ENCODE measurements at places on chromosomes 1 and 21.
A peak's percentile ranks its signal among the peaks of the same experiment; 100 is the strongest.

DNA sequence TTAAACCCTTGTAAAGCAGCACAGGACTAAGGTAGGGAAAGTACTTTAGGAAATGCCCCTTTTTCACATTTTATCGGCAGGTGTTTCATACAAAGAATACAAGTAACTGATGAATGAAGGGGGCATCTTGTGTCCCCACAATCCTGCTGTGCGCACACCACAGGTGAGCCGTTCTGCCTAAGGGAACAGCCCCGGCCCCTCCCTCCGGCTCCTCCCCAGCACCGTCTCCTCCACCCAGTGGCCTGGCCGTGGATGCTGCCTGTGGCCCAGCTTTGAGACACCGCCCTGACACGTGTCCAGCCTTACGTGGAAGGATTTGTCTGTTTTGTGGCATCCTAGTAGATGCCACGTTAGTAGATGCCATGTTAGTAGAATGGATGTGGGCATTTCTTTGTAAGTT, 12.8 kb downstream of the FAAP20 start:
- DNase-seq, result no peak

GRCh38 chr1:10122926-10123325, 87.4 kb upstream of the KIF1B start:
- peak; percentile 91 for DNase-seq

GRCh38 chr1:10195570-10195969, 14.8 kb upstream of the KIF1B start:
- peak; percentile 69 for DNase-seq

DNA sequence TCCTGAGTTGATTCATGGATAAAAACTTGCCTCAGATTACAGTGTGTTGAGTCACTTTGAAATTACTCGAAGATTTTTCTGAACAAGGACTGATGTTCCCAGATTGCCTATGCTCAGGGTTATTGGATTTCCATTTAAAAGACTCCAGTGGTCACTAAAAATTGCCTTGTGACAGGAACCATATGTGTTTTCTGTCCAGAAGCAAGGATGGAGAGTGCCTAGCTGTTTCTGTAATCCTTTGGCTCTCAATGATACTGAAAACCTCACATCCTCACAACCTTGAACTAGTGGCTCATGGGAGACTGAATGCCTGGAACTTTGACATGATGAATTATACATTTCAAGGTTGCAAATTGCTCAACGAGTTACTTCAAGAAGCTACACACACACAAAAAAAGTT, 1271.8 kb downstream of the BRINP3 start:
- peak; percentile 17 for DNase-seq

- no peak for DNase-seq
Measured at GRCh38 chr1:45473302-45473701, 17.7 kb downstream of the TESK2 start.

DNA sequence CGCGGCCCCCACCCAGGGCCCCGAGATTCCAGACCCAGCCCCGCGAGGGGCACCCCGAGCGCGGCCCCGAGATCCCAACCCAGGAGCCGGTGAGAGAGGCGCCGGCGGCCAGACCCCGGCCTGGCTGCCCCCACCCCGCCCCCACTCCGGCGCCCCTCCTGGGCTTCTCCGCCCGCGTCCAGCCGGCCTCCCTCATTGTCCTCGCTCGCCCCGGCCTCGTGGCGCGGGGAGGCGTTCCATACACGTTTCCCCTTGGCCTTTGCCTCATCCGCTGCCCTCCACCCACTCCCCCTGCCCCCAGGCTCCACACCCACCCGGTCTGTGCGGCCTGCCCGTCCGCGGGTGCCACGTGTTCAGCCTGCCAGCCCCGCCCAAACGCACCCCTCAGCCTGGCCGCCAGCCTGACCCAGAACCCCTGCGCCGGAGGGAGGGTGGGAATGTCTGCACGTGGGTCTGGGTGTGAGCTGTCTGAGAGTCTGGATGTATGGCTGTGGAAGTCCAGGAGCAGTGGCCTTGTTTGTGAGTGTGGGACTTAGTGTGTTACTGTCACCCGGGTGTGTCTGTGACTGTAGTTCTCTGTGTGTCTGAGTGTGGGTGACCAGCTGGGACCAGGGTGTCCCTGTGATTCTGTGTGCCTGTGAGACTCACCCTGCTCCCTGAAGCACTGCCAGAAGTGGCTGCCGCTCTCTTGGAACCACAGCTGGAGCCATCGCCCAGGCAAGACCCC, 681 bp downstream of the B4GALT2 start:
- DNase-seq, result peak; percentile 67

DNA sequence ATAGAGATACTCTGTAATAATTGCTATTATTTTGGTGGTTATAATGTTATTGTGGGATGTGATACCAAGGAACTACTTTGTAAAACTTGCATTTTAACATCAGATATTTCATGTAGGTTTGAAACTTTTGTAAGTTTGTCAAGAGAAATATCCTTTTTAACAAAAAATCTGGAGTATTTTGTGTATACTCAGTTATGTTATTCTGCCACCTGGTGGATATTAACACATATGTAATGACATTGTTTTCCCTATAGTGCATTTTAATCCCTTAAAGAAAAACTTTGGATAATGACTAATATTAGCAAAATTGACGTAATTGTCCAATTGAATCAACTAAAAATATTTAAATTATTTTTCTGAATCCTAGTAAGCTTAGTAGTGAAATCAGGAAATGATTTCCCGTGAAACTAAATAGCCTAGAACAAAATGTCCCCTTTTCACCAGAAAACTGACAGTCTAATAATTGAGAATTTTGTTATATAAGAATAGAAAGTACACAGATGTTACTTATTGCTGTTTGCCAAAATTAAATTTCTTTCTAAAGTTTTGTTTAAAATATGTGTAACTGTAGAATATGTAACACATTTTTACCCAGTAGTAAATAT, 39.6 kb downstream of the KCTD3 start:
- no peak for DNase-seq

- no peak for DNase-seq
Measured at GRCh38 chr1:92091625-92092024, 11.5 kb downstream of the BTBD8 start.

DNA sequence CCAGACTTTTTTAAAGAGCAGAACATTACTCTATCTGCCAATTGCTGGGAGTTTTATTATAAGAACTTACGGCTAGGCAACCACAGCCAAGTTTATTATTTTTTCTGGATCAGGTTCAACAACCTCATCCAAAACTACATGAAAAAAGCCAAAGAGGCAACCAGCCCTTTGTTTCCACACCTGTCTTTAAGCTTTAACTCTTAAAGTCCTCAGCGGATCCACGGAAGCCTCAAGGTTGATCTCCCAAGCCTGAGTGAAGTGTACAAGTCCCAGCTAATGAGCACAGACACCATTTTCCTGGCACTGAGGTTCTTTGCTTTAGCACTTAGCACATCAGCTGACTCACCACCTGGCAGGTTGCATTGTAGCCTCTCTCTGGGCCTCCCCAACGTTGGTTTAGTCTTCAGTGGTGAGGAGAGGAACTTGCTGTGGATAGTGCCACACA, 143.1 kb downstream of the TGFBR3 start:
- DNase-seq, result peak; percentile 75

DNA sequence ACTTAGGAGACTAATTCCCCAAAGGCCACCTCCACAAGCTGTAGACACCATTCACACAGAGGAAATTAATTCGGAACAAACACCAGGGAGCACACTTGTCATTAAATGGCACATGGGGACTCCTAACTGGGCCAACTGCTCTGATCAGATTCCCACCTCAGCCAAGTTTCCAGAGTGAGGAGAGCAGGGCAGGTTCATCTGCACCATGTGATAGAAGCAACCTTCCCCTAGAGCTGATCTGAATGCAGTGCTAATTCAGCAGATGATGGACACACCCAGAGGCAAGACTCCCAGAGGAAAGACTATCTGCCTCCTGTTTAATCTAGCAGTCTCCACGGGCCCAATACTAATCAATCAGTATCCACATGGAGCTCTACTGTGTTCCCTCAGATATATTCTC, 147.0 kb downstream of the VAV3 start:
- DNase-seq, result no peak

DNA sequence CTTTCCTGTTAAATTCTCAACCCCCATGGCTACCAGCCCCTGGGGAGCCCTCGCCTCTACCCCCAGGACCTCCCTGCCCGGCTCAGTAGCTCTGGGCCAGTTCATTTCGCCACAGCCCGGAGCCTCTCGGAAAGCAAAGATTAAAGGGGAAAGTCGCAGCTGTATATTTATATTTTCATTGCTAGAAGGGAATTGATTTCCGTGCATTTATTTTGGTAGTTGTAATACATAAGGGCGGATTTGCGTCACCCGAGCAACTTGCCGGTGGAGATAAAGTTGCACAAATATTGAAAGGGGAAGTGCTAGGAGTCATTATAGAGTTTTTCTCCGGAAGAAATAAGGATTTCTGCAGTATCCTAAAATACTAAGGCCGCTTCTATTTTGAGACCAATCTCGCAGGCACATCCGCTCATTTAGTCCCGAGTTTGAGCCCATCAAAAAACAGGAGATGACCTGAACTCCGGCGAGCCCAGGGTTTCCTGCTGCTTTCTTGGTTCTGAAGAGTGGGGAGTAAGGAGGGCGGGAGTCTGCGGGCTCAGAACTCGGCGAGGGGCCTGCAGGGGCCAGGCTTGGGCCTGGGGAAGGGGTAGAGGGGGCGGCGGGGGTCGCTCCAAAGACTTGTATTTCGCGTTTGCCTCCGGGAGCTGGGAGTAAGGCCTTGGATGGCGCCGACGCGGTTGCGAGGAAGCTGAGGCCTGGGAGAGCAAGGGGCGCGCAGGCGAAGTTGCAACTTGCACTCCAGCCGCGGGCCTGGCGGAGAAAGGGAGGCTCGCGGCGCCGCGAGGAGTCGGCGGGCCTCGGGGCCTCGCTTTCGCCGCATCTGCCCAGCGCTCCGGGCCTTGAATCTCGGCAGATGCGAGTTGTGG, 2.5 kb upstream of the HLX start:
- peak; percentile 29 for DNase-seq

GRCh38 chr1:198903621-198904020, 264.8 kb downstream of the PTPRC start:
- DNase-seq, result no peak

- peak; percentile 24 for DNase-seq
Measured at GRCh38 chr1:188062456-188062855, 1233.7 kb downstream of the PLA2G4A start.

- DNase-seq, result no peak
Measured at GRCh38 chr1:151501474-151501873, 9.7 kb upstream of the CGN start.

DNA sequence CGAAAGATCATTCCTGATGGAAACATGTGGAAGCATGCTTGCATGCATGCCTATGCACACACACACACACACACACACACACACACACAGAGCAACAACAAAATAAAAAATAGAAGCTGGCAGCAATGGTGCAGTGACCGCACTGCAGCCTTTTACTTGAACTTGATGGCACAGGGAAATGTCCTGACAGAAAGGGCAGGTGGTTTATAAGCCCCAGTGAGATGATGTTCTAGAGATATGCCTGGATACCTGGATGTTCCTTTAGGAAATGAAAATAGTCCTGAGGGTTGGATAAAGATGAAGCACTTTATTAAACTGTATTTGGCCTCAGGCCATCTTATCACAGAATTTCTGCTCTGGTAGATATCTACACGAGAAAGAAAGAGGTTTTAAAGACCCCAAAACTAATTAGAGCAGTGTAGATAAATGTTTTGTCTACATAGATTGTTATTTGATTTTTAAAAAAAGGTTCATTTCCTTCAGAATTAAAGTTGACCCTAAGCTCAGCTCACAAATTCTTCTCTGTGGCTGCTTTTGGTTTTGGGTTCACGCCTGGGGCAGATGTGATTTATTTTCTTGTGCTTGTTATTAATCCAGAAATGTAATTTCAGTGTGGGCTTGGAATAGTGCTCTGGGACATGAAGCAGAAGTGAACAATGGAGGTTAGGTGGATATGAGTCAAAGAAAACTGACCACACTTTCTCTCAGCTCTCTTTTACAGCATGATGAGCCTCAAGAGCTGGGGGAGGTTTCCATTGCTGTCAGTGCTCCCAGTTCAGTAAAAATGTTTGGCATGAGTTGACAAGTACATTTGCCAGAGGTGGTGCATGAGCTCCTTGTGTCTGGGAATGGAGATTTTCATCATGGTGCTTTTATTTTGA, 22.9 kb downstream of the ADAM30 start:
- DNase-seq, result peak; percentile 78

GRCh38 chr21:45533846-45534635, 8.2 kb downstream of the SLC19A1 start:
- no peak for DNase-seq

DNA sequence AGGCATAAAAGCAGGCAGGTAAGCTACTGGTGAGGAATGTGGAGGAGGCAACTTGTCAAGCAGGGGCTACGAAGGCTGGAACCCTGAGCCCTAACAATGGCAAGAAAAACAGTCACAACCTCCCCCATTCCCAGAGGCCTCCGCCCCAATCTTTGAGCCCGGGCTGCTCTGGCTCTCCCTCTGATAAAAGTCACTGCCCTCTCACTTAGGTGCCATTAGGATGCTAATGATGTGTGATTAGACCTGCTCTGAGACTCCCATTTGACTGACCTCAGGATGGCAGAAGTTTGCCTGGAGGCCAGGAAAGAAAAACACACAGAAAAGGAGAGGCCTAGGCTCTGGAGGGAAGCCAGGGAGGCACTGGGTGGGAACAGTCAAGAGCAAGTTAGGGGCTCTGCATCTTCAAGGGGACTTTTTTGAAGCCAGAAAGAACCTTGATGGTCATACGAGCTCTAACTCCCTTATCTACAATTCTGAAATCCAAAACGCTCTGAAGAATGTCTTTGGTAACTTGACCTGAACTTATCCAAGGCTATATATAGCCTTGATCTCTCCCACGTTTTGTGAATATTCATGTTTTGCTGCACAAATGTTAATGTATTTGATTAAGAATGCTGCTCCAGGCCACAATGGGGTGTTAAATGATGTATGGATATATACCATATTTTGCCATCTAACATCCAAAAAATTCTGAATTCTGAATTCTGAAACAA, 98.9 kb downstream of the TRABD2B start:
- no peak for DNase-seq

DNA sequence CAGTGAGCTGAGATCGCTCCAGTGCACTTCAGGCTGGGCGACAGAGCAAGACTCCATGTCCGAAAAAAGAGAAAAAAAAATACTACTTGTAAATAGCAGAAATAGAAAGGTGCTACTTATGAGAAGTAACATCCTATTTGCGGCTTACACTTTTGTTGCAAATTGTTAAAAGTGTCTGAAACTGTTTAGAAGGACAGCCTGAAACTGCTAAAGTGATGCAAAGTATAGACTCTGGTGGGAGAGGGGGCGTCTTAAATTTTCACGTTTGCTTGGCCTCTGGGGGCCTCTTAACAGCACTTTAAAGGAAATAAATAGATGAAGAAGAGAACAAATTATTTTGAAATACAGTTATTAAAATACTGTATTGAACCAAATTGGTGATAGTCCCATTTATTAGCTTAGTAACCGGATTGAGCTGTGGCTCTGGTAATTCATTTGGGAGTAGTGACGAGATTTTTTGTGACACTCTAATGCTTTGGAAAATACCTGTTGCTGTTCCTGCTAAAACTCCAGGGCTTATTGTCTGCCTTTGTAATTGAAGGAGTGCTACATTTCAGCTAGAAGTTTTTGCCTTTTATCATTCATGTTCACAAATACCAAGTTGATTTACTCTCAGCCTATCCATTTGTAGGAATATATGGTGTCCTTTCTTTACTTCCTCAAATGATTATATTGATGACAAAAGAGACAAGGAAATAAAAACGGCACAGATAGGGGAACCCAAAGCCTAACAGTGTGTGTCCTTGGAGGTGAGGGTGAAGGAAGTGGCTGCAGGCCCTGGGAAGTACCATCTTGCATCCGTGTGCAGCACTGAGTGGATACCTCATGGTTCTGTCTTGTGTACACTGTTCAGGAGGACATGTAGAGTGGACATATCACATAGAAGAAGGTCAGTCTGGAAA, 6.2 kb downstream of the PKNOX1 start:
- DNase-seq, result no peak

GRCh38 chr1:203120325-203121153, 7.0 kb upstream of the ADORA1 start:
- DNase-seq, result no peak

Data from fibroblast of lung (primary cell).